ENCODE measurements at places on chromosomes 5 and 9.

GRCh38 chr5:142686968-142687367 is 1.1 kb upstream of the FGF1 start:
- no peaks in the 10 kb centered on the region for H3K27me3 ChIP-seq
- no peak overlapping the region for H3K27ac ChIP-seq
- H3K36me3 ChIP-seq, result no peaks in the 10 kb centered on the region
- DNase-seq, result no peak
- H3K4me3 ChIP-seq, result no peak overlapping the region

DNA sequence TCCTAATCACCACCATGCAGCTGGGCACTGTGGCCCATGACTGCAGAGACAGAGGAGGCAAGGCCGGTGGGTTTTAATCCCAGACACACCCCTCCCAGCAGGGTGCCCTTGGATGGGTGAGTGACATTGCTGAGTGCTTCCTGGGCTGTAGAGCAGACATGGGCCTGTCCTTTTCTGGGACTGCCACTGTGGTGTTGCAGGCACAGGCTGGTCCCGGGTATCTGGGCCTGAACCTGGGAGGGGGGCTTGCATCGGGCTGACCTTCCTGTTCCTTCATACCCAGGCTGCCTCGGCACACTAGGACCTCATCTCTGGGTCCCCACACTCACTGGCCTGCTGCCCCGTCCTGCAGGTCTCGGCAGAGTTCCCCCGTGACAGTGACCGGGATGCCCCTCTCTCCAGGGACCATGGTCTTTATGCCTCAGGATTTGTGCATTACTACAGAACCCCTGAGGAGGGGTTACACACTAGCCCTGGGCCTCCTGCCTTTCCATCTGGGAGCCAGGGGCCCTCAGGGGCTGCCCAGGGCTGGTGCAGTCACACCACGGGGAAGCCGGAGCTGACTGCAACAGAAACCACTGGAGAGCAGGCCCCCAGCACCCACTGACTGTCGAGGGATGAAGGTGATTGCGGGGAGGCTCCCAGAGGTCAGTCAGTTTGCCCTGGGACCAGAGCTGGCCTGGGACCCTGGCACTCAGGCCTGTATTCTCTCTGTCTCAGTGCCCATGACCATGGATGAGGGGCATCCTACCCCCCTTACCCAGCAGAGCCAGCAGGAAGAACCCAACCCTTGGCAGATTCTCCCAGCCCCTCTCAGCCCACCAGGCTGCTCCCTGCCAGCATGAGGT is 8.9 kb upstream of the SLC25A48 start:
- no peak overlapping the region for H3K4me3 ChIP-seq
- no peaks in the 10 kb centered on the region for H3K36me3 ChIP-seq
- no peaks in the 10 kb centered on the region for H3K4me1 ChIP-seq
- no peak overlapping the region for H3K27ac ChIP-seq
- H3K27me3 ChIP-seq, result no peaks in the 10 kb centered on the region
- DNase-seq, result no peak

GRCh38 chr5:67992923-67993322 is 222.6 kb upstream of the PIK3R1 start:
- no peak overlapping the region for H3K27ac ChIP-seq
- H3K36me3 ChIP-seq, result no peaks in the 10 kb centered on the region
- H3K4me3 ChIP-seq, result no peak overlapping the region
- no peaks in the 10 kb centered on the region for H3K4me1 ChIP-seq
- no peak for DNase-seq

- H3K36me3 ChIP-seq, result peaks cover 2% of the 10 kb centered on the region
- no peak for DNase-seq
- no peaks in the 10 kb centered on the region for H3K27me3 ChIP-seq
- H3K4me1 ChIP-seq, result no peaks in the 10 kb centered on the region
- H3K27ac ChIP-seq, result no peak overlapping the region
Observed at GRCh38 chr9:20815923-20816703, 132.1 kb downstream of the FOCAD start.

GRCh38 chr9:70805949-70806348 is 315.5 kb downstream of the TRPM3 start:
- no peaks in the 10 kb centered on the region for H3K36me3 ChIP-seq

GRCh38 chr5:171534043-171534895 is 114.8 kb downstream of the FGF18 start:
- H3K4me3 ChIP-seq, result no peak overlapping the region
- no peaks in the 10 kb centered on the region for H3K27me3 ChIP-seq
- H3K27ac ChIP-seq, result no peak overlapping the region
